ENCODE measurements at places on chromosomes 3 and 15.

- no peak for DNase-seq
Observed at GRCh38 chr15:30958219-30958618, 33.2 kb downstream of the MTMR10 start.

DNA sequence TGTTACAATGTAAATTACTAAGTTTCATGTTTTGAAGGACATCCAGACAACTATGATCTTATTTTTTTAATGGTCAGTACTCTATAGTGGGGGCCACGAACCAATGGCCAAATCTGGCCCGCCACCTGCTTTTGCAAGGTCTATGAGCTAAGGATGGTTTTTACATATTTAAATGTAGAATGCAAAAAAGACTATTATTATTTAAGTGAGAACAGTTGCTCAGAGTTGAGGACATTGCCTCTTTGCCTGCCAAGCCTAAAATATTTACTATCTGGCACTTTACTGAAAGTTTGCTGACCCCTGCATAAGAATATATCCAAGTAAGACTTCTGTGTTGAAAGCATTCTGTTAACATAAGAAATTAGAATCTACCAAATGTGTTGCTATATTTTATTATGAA lies 163.7 kb upstream of the MDFIC2 start:
- DNase-seq = no peak

DNA sequence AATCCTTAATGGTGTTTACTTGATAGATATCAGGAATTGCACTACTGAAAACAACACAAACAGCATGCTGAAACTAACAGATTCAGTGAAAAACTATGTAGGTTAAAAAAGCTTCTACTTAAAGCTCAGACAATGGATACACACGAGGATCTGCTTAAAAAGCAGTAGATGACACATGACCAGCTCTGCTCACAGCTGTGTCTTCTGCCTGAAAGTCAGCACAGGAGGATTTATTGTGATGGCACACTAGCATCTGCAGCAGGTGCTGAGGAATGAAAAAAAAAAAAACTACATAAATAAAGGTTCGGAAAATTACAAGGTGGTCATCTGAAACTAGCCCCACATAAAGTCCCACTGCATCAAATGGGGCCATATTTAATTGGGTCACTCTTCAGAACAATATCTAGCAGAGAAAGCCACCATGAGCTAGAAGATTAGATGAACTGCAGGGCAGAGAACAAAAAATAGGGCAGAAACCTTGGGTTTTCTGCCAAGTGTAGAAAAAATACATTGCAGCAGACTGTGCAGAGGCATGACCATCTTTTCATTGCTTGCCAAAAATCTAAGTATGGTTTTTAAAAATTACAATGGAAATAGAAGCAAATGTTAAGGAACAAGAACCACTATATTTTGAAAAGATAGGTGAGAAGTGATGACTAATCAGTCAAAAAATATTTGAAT lies 13.2 kb upstream of the GOLM2 start:
- no peak for DNase-seq

- no peak for DNase-seq
Observed at GRCh38 chr3:52177701-52178042, 20.3 kb upstream of the ALAS1 start.

- DNase-seq = no peak
Observed at GRCh38 chr3:81302045-81302444, 459.4 kb downstream of the GBE1 start.

- no peak for DNase-seq
Observed at GRCh38 chr3:138944929-138945708, 1.8 kb downstream of the FOXL2 start.

DNA sequence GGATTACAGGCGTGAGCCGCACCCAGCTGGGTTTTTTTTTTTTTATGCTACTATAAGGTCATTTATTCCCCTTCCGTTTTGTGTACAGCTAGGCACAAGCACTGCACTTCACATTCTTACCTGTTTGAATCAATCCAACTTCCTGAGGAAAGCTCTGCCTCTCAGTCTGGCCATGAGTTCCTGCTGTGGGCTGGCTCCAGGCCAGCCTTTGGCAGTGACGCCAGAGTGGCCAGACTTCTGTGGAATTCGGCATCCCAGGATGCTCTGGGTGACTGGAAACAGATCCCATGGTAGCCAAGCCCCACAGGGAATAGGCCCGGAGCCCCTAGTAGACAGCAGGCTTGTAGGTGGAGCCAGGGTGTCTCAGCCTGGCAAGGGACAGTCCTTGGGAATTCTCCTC lies 21.5 kb upstream of the TIMP4 start:
- no peak for DNase-seq

- DNase-seq = no peak
Observed at GRCh38 chr3:79016587-79017376, 751.0 kb downstream of the ROBO1 start.

DNA sequence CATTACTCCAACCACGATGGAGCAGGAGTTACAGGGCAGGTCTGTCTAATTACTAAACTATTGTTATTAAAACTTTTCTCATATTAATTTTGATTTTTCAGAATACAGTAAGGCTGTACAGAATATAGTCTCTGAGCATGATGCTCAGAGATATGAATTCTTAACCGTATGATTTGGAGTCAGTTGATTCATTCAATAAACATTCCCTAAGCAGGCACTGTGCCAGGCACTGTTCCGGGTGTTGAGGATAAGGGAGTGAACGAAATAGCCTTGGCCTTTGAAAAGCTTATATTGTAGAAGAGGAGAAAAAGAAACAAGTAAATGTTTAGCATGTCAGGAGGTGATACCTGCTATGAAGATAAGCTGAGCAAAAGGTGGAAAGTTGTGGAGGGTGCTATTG lies 187.3 kb downstream of the KCNAB1 start:
- no peak for DNase-seq

- no peak for DNase-seq
Observed at GRCh38 chr3:192340031-192340430, 387.3 kb downstream of the FGF12 start.

DNA sequence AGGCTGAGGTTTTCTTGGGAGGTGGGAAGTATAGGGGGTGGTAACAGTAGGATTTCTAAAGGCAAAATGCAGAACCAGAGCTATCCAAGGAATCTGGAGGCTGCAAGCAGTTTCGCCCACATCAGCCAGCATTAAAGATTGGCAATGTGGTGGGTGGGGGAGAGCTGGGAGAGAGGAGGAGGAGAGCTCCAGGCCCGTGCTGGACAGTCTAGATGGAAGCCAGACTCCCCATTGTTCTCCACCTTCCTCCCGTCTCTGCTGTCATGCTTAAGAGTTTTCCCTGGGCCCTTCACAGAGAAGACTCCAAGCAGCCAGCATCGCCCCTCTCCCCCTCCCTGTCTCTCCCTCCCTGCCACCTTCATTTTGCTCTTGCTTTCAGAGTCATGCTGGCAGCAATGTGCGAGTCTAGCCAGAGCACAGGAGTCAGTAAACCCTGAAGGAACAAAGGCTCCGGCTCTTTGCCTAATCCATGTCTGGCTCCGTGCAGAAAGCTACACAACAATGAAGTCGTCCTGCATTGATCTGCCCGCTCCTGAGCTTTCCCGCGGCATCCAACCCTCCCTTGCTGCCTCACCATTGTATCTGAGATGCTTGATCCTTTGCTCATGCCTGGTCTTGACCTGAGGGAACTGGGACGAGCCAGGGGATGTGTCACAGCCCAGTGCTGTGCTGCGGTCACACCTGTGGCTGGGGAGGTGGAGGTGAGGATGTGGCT lies 282.9 kb downstream of the NTRK3 start:
- no peak for DNase-seq

DNA sequence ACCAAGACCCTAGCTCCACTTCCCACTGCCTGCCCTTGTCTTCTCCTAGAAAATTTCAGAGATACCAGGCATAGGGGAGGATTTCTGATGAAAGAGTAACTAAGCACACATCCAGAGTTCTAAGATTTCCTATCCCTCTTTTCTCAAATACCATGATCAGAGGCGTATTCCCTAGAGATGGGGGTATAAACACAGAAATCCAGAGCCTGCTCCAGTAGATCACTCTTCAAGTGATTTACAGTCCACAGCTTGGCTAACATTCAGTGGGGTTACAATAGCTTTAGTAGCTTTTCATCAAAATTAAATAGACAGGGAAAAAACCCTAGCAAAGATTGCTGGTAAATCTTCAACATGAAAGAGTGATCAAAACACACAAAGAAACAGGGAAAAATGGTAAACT lies 800.7 kb upstream of the GRM7 start:
- no peak for DNase-seq

DNA sequence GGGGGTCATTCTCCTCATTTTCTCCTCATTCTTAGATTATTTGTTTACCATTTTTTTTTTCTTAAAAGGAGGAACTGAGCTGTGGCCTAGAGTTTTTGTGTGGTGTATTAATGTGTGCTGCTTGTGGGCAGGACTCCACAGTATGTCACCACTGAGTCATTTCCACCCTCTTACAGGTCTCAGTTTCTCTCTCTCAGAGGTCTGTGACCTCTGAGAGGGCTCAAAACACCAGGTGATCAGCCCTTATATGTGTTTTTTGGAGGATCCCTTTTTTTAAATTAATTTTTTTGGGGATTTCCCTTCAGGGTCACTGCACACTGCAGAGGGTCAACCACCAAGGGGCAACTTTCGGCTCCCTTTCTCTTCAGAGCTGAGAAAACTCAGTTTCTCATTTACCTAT lies 166.4 kb downstream of the SUCNR1 start:
- no peak for DNase-seq

DNA sequence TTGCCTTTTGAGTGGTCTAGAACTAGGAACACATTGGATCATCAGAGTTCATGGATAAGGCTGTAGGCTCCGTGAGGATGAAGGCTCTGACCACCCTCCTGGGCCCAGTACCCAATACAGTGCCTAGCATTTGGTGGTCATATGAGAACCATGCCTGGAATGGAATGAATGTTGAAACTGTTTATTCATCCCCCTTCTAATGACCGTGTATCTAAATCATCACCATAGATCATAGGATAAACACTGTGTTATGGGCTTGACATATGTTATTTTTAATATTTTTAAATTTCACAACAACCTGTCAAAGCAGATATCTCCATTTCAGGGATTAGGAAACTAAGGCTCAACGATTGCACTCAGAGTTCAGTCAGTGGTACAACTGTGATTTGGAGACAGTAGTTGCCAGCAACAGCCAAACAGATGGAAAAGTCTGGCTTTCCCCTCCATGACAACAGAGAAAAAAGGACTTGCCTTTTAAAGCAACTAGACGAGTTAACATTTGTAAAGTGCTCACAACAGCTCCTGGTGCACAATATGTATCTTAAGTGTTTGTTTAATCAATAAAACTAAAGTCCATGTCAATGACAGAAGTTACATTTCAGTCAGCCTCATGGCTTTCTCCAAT lies 89.6 kb downstream of the TMEM266 start:
- no peak for DNase-seq

DNA sequence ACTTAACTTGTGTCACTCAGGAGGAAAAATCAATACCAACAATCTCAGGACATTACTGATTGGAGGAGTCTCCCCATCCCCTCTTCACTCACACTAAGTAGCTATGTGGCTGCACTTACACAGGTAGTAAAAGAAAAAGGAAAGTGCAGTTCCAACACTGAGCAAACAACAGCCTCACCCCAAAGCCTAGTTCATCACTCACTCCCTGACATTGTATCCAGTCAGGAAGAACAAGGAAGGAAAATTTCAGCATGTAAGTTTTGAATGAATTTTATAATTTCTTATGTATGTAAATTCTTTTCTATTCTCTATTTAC lies 273.4 kb downstream of the IGSF11 start:
- DNase-seq = no peak

GRCh38 chr3:107600780-107601179 lies 78.0 kb downstream of the BBX start:
- no peak for DNase-seq

GRCh38 chr3:85592256-85592655 lies 633.5 kb downstream of the CADM2 start:
- DNase-seq = no peak

GRCh38 chr3:69542089-69542804 lies 156.4 kb upstream of the FRMD4B start:
- no peak for DNase-seq

GRCh38 chr15:94400526-94401298 lies 169.4 kb downstream of the MCTP2 start:
- no peak for DNase-seq

DNA sequence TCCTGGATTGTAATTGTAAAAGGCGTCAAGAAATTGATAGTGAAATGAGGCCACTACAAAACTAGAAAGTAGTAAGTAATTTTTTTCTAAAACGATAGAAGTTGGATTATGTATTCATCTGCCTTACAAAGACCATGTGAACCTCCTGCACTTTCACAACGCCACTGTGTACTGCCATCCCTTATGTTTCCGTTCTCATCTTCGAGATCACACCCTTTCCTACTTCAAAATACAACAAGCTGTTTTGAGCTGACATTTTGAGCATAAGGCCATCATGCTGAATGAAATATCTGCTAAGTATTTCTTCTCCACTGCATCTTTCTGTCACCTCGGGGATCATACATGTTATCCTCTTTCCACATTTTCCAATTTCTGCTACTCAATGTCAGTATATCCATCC lies 885.5 kb downstream of the ROBO1 start:
- DNase-seq = no peak

DNA sequence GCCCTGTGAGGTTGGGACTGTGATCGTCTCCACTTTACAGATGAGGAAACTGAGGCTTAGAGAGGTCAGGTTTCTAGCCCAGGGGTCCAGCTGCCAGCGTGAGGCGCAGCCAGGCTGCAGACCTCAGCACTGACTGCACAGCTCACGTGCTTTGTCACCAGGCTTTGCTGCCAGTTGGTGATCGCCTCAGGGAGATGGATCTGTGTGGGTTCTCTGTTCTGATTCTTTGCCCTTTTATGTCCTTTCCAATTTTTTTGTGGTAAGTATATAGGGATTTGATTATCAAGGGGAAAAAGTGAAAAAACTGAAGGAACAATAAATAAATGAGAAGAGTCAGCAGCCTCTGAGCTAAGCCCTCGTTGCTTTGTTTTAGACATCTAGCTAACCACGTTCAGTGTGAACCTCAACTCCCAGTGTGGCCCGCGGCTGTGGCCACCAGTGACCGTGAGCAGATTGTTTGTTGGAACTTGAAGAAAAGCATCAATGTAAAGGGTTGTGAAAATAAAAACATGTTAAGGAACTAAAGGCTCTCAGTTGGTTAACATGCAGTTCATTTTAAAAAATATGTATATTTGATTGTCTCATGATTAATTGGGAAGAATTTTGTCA lies 117.6 kb downstream of the PDE8A start:
- no peak for DNase-seq

GRCh38 chr3:119731560-119732343 lies 28.9 kb downstream of the CFAP91 start:
- no peak for DNase-seq

- no peak for DNase-seq
Observed at GRCh38 chr3:117651246-117651645, 941.7 kb downstream of the TUSC7 start.

DNA sequence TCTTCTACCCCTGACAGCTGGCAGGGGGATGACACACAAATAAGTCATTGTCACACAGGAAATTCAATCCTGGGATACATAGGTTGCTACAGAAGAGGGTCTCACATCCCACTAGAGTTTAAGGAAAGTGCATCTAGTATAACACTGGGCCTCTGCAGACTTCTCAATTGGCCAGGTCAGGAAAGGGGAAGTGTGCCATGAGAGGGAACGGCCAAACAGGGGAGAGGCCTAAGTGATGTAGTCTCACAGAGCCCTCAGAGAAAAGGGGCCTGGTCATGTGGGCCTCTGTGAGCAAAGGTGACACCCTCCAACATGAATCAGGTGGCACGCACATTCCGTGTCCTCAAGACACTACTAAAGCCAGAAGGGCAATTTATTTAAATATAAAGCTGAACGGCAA lies 11.2 kb downstream of the ZXDC start:
- no peak for DNase-seq
